A549 (cell line): ENCODE measurements at places on chromosomes 4 and X.

GRCh38 chrX:42495139-42495538, 282.8 kb downstream of the PPP1R2C start:
- DNase-seq, result no peak

GRCh38 chr4:53477038-53477565, 99.7 kb downstream of the FIP1L1 start:
- DNase-seq, result no peak

- DNase-seq, result peak; percentile 72
Observed at GRCh38 chr4:56434599-56435139, 746 bp downstream of the PPAT start.

DNA sequence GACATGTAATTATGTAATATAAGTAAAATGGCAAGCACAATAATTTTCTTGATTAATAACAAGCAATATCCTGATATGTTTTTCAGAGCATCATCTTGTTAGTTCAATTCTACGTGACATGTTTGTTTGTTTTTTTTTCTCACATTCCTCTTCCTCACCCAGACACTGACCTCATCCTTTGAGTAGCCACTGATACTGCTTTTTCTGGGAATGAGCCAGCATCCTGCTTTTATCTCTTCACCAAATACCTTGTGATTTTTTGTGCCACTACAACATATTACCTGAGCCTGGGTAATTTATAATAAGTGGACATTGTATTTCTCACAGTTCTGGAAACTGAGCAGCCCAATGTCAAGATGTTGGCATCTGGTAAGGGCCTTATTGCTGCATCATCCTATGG, 484.0 kb downstream of the NAF1 start:
- peak; percentile 48 for DNase-seq

DNA sequence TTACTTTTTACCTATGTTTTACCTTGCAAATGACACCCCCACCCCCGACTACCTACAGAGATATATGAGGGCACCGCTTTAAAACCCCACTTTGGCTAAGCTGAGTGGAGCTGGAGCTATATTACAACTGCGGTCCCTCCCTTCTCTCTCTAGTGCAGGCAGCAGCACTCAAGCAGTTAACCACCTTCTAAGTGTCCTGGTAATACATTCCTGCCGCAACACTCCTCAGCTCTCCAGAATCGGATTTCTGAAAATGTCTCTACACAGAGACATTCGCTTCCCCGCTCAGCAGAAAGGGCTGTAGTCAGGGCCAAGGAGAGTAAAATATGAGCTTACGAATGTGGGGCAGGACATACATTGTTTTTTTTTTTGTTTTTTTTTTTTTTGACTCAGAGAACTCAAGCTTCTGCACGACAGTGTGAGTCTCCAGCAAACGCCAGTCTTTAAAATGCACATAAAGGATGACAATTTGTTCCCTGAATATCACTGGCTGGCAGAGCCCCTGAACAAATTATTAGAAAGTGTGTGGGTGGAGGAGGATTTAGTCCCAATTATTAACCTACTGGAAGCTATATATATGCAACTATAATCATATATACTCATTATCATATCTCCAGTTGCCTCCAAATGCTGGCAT, 287.0 kb upstream of the TET2 start:
- DNase-seq, result no peak

DNA sequence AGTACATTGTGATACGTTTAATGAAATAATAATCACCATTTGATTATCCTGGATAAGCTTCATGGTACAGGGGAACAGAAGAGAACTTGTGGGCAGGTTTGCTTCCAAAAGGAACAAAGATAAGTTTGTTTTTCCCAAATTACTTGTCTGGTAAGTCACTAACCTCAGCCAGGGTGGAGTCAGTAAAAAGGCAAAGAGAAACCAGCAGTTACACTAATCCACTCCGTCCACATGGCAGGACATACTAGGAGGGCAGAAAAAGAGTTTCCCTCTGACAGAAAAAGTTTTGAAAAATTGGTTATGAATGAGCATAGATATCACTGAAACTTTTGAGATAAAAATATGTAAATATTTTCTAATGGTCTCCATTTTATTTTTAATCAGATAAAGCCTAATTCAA, 285.9 kb downstream of the IL15 start:
- no peak for DNase-seq
